Activated T-helper 1 cell treated with anti-CD3 and anti-CD28 coated beads, Interleukin-12 subunit alpha, Interleukin-12 subunit beta, Interleukin-2, Interleukin-4 antibody, amounts not matched to agents 30 ng/mL and 10 ng/mL and 1 ng/mL, durations not matched to agents 14 hours and 24 hours and 36 hours (primary cell): ENCODE measurements at places on chromosomes 1 and 21. TPM values are rescaled to one million over a fixed set of nuclear protein-coding genes. Genes with fewer than 3 reads are reported as not detected.

DNA sequence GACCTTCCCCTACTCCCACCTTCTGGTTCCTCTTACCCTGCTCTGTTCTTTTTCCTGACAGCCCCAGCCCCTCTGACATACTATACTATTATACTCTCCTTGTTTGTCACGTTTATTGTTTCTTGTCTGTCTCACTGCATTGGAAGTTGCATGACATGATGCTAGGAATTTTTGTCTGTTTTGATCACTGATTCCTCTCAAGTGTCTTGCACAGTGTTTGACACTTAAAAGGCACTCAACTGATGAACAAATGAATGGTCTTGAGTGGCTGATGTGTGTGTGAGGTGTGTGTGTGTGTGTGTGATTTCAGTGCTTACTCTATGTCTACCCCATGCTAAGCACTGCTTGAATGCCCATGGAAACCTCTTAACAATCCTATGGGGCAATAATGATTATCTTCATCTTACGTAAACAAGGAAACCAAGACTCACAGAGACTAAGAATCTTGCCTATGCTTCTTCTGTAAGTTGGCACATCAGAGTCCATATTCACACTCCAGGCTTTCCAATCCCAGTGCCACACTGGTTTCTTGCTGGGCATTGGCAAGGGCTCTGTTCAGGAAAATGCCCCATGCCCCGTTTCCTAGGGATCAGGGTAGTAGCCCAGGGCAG lies 59.7 kb downstream of the ATP1A1 start:
- no peak overlapping the region for H3K27ac ChIP-seq
- H3K4me3 ChIP-seq, result no peak overlapping the region
- H3K27me3 ChIP-seq, result peaks cover 8% of the 10 kb centered on the region
- no peak for DNase-seq
- no peaks in the 10 kb centered on the region for H3K36me3 ChIP-seq
- H3K4me1 ChIP-seq, result no peaks in the 10 kb centered on the region

GRCh38 chr1:144551543-144552424 lies 40.9 kb upstream of the PPIAL4F start:
- H3K4me3 ChIP-seq, result peak overlapping the region; percentile 88
- peaks cover 21% of the 10 kb centered on the region for H3K4me1 ChIP-seq
- no peaks in the 10 kb centered on the region for H3K36me3 ChIP-seq
- H3K27me3 ChIP-seq, result peaks cover 3% of the 10 kb centered on the region
- peak; percentile 73 for DNase-seq

DNA sequence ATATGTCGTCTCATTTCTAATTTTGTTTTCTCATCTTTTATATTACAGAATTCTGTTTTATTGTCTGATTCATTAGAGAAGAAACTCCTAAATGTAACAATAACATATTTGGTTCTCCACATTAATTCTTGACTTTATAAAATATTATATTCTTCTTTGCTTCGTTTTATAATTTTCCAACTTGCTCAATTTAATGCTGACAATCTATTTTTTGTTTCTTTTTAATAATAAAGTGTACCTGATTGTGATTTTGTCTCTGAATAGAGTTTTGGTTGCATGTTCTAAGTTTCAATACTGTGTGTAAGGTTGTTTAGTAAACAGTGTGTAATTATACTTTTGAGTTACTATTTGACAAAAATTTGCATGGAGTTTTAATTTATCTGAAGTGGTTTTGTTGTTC lies 131.0 kb upstream of the C1orf105 start:
- H3K27ac ChIP-seq, result no peak overlapping the region
- DNase-seq, result no peak
- H3K36me3 ChIP-seq, result no peaks in the 10 kb centered on the region
- H3K4me3 ChIP-seq, result no peak overlapping the region
- H3K4me1 ChIP-seq, result peaks cover 6% of the 10 kb centered on the region

- DNase-seq, result no peak
- no peak overlapping the region for H3K4me3 ChIP-seq
- H3K27ac ChIP-seq, result no peak overlapping the region
- no peaks in the 10 kb centered on the region for H3K27me3 ChIP-seq
Measured at GRCh38 chr1:95286479-95286878, 52.5 kb downstream of the RWDD3 start.

GRCh38 chr1:67261680-67262079 lies 46.0 kb upstream of the IL12RB2 start:
- peaks cover 11% of the 10 kb centered on the region for H3K36me3 ChIP-seq
- H3K27me3 ChIP-seq, result no peaks in the 10 kb centered on the region
- DNase-seq, result peak; percentile 38
- peaks cover 47% of the 10 kb centered on the region for H3K4me1 ChIP-seq
- H3K4me3 ChIP-seq, result no peak overlapping the region

FOXD3 gene
- not detected in 2 replicates for total RNA-seq
